ENCODE measurements at places on chromosomes 16 and 17.
A peak's percentile ranks its signal among the peaks of the same experiment; 100 is the strongest.

GRCh38 chr17:67401598-67402504 is 24.8 kb downstream of the PITPNC1 start:
- DNase-seq, result no peak

- DNase-seq, result peak; percentile 46
These were observed 86.7 kb upstream of the XYLT1 start for GRCh38 chr16:17557480-17557879.

- no peak for DNase-seq
These were observed 16.9 kb downstream of the PRSS27 start for GRCh38 chr16:2702871-2703745.

DNA sequence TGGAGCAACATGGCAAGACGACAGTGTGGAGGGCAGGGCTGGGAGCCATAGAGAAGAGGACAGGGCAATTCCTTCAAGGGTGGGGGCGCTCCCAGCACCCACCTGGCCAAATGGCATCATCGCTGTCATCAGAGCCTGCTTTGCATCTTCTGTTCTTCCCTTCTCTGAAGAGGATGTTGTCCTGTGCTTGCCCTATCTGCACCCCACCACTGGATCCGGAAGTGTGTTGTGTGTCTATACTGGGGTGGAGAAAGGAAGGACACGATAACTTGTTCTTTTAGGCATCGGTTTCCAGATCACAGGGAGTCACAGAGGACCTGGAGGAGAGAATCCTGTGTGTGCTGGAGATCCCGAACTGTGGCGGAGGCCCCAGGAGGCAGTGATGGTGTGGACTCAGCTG is 25.7 kb upstream of the ANKRD40CL start:
- DNase-seq, result no peak

GRCh38 chr17:39063681-39064069 is 87.8 kb downstream of the PLXDC1 start:
- no peak for DNase-seq

DNA sequence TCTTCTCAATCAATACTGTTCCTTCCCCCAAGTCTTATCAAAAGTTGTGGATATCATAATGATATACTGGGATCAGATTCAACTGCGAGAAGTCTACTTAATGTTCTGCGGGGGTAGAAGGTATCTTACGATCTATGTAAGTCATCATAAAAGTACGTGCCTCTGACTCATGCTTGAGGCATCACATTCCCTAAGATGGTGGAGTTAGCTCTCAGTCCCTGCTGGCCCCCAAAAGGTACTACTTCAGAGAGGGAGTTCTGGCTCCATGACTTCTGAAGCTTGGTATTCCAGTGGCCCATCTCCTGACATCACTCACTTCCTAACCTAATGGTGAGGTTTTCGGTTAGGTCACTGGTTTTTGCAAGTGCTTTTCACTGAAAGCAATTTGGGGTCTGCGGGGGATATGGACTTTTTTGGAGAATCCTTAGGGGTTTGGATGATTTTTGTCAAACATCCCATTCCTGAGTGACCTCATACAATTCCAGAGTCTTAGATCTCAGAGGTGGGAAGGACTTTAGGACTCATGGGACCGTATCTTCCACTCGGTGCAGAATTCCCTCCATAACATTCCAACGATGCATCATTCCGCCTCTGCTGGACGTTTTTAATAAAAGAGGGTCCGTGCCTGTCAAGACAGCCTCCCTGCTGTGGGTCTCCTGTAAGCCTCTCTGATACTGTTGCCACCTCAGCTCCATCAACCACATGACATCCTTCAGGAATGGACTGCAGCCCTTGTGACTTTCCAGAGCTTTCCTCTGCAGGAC is 74.3 kb downstream of the DYNLRB2 start:
- DNase-seq, result no peak

GRCh38 chr17:80832266-80832676 is 159.4 kb upstream of the CHMP6 start:
- peak; percentile 65 for DNase-seq

GRCh38 chr17:79620207-79621038 is 9.6 kb upstream of the RBFOX3 start:
- DNase-seq, result no peak

- DNase-seq, result no peak
These were observed 166.4 kb downstream of the CEP112 start for GRCh38 chr17:66025551-66025950.

GRCh38 chr17:10651927-10652326 is 5.2 kb downstream of the MYH3 start:
- DNase-seq, result no peak

- DNase-seq, result no peak
These were observed 86.6 kb upstream of the BRD7 start for GRCh38 chr16:50455288-50455845.

DNA sequence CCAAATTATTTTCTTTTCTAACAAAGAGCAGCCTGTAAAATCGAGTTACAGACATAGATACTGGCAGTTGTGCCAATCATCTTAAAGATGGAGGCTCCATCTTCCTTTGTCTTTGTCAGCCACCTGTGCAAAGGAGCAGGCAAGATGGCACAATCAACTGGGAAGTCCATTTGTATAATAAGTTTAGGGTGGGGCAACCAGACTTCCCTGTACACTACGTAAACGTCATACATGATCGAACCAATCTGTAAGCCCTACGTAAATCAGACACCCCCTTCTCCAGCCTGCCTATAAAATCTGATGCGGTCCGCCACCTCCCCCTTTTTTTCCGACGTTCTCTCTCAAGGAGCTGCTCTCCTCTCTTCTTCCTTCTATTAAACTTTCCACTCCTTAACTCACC is 31.4 kb upstream of the MEAK7 start:
- DNase-seq, result no peak

GRCh38 chr17:58120195-58120822 is 27.9 kb upstream of the OR4D1 start:
- no peak for DNase-seq

- no peak for DNase-seq
These were observed 298.4 kb downstream of the MAP2K6 start for GRCh38 chr17:69712801-69713311.

GRCh38 chr17:35372846-35373533 is 431 bp downstream of the SLFN11 start:
- DNase-seq, result no peak

- DNase-seq, result no peak
These were observed 94.1 kb downstream of the ASIC2 start for GRCh38 chr17:33198954-33199353.

DNA sequence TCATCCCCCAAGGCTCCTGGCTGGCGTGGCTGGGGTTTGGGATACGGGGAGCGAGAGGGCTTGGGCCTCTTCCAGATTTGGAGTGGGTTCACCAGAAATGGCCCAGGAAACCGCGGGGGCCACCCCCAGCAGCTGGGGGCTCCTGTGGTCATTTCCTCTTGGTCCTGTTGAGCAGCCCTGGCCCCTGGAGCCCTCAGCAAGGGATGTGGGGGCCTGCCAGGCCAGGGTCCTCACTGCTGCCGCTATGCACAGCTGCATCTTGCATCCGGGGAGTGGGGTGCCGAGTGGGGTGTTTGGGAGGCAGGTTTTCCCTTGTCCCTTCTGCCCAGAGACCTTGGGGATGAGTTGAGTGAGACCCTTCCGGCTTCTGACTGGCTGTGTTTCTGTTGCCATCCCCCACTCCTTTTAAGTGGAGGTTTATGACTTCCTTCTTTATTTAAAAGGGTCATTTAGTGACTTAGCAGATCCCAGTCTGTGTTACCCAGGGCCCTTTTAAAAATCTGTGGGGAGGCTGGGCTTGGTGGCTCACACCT is 319.8 kb downstream of the SEC14L1 start:
- DNase-seq, result no peak

- no peak for DNase-seq
These were observed 100.7 kb downstream of the HIC1 start for GRCh38 chr17:2155573-2155972.

- DNase-seq, result no peak
These were observed 41.0 kb downstream of the LYRM1 start for GRCh38 chr16:20941636-20941926.

GRCh38 chr16:51822471-51822870 is 671.4 kb upstream of the SALL1 start:
- no peak for DNase-seq

DNA sequence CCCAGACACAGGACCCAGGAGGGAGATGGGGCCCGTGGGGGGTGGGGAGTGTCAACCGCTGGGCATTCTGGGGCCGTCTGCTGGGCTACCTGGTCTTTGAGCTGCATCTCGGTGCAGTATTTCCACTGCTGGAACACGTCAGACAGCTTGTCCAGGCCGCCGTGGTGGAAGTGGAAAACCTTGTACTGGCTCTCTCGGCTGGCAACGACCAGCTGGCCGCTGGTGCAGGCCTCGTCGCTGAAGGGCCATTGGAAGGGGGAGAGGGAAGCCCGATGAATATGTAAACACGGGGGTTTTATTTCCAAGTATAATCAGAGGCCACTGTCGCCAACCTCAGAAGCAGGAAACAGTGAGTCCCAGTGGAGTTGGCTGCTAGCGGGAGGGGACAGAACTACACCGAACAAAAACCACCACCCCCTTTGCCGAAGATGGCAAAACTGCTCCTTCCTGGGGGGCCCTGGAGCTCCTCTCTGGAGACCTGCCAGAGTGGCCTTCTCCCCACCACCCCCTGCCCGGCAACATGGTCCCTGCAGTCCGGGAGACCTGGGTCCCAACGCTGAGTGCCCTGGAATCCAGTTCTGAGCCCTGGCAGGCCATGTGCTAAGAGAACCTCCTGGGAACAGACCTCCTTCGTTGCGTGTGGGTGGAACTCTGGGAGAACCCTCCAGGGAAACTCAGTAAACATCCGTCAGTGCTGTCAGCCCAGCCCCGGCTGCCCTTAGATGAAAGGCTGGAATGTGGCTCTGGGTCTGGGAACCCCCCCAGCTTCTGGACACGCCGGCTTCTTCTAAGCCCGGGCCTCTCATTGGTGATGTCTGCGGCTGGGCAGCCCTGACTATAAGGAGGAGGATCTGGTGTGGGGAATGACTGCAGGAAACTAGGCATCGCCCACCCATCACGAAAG is 84.1 kb downstream of the TBC1D16 start:
- peak; percentile 87 for DNase-seq

GRCh38 chr16:30004811-30005242 is 6.0 kb downstream of the DOC2A start:
- DNase-seq, result no peak

DNA sequence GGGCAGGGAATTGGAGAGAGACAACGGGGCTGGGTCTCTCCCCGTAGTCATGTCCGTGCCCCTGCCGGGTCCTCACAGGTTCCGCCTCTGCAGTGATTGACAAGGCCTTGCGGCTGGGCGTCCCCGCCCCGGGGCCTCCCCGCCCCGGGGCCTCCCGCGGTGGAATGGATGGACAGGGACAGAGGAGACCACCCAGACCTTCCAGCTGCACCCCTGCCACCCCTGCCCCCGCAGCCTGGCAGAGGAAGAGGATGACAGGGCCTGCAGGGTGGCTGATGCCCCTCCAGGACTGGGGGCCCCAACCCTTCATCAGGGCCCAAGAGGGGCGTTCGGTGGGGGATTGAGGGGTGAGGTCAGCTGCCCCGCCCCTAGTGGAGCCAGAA is 216.4 kb upstream of the CIBAR2 start:
- no peak for DNase-seq

- DNase-seq, result no peak
These were observed 13.5 kb upstream of the FBXO47 start for GRCh38 chr17:38980490-38981217.

- peak; percentile 48 for DNase-seq
These were observed 1.2 kb downstream of the RASD1 start for GRCh38 chr17:17494870-17495535.

- no peak for DNase-seq
These were observed 360.3 kb upstream of the TNRC6C start for GRCh38 chr17:77598241-77598620.

DNA sequence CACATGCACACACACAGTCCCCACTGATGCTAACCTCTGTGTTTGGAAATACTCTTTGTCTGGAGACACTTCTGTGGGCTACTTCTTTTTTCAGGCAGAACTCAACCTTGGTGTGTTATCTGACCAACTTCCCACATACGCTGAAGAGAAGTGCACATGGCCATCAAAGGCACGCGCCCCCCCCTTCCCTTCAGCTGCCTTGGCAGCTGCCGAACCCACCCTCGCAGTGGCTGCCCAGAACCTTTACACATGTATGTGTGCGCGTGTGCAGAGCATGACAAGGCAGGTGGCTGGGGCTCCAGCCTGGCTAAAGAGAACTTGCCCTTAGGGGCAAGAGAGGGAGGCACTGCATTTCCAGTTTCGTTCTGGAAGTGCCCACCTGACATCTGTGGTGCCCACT is 3.9 kb downstream of the RAPGEFL1 start:
- no peak for DNase-seq

GRCh38 chr16:57639172-57639887 is 10.9 kb downstream of the ADGRG1 start:
- peak; percentile 85 for DNase-seq

- DNase-seq, result no peak
These were observed 22.3 kb upstream of the PLCG2 start for GRCh38 chr16:81756615-81757356.

DNA sequence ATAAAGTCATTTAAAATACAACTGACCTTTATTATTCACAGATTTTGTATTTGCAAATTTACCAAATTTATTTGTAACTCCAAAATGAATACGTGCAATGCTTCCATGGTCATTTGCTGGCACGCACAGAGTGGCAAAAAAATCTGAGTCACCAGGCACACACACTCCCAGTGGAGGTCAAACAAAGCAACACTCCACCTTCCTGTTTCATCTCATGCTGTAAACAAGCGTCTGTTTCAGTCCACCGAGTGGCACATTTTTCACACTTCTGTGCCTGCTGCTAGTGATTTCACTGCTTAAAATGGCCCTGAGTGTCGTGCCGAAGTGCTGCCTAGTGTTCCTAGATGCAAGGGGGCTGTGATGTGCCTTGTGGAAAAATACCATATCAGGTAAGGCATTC is 17.8 kb upstream of the ITGAE start:
- DNase-seq, result no peak

GRCh38 chr16:85661740-85662481 is 26.8 kb downstream of the GINS2 start:
- no peak for DNase-seq

DNA sequence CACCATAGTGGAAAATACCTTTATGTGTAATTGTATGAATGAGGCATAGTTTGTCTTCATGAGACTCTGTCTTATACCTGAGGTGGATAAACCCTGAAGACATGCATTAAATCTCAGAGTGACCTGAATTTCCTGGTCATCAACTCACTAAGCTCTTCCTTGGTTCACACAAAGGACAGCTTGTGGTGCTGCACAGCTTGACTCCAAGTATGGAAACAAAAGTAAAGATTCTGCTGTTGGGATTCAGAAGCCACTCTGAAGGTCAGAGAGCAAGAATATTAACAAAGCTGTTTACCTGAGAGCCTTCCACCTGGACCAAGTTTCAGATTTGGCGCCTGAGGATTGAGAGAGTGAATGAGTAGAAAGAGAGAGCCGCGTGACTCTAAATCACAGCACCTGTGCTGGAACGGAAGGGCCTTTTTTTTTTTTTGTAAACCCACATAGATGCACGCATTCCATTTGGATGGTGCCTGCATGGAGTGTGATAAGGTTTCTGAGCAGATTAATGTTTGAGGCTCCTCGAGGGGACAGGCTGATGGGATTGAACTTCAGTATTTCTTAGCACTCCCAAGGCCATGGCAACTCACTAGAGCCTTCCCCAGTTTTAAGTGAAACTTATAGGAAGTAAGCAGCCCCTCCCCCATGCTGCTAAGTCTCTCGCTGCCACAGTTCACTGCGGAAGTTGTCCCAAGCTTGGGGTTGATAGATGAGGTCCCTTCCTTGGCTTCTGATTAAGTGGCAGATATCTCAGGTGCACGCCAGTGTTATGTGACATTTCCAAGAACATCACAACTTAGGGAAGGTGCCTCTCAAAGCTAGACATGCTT is 28.7 kb downstream of the CALB2 start:
- no peak for DNase-seq

Data from head of caudate nucleus (tissue), 42 donors.